ENCODE measurements at places on chromosomes 1 and 21. TPM values are rescaled to one million over a fixed set of nuclear protein-coding genes. Genes with fewer than 3 reads are reported as not detected.
A peak's percentile ranks its signal among the peaks of the same experiment; 100 is the strongest.

DNA sequence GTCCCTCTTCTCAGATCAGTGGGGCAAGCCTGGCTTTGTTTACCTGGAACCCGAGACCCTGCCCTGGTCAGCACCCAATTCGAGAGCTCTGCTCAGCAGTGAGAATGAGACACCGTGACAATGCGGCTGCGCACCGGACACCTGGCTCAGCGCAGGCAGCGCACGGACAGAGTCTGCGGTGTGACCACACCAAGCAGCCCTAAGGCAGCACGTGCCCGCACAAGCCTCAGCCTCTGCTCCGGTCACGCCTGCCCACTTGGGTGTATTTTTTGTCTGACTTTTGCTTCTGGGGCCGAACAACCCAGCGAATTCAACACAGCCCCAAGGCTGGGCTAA lies 4.7 kb downstream of the KRTAP10-8 start:
- DNase-seq: no peak

- DNase-seq: no peak
Observed at GRCh38 chr1:40921522-40921921, 58.0 kb upstream of the CTPS1 start.

DNA sequence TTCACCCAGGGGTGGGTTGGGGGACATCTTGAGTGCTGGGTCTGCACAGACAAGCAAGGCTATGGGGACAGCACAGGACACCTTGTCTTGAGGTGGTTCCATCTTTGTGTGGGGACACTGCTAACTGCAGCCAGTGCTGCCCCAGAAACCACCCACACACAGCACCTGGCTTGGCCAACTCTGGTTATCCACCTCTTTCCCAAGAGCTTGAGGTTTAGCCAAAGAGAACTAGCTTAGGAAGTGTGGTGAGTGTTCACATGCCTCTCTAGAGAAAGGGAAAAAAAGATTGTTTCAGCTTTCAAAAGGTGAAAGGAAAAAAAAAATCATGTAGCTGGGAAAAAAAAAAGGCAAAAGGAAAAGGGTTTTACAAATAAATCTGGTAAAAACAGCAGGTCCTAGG lies 32.4 kb downstream of the BCAR3 start:
- no peak for DNase-seq

GRCh38 chr1:5111581-5111980 lies 457.2 kb downstream of the AJAP1 start:
- no peak for DNase-seq

GRCh38 chr1:56931686-56932085 lies 34.1 kb downstream of the C8B start:
- no peak for DNase-seq

DNA sequence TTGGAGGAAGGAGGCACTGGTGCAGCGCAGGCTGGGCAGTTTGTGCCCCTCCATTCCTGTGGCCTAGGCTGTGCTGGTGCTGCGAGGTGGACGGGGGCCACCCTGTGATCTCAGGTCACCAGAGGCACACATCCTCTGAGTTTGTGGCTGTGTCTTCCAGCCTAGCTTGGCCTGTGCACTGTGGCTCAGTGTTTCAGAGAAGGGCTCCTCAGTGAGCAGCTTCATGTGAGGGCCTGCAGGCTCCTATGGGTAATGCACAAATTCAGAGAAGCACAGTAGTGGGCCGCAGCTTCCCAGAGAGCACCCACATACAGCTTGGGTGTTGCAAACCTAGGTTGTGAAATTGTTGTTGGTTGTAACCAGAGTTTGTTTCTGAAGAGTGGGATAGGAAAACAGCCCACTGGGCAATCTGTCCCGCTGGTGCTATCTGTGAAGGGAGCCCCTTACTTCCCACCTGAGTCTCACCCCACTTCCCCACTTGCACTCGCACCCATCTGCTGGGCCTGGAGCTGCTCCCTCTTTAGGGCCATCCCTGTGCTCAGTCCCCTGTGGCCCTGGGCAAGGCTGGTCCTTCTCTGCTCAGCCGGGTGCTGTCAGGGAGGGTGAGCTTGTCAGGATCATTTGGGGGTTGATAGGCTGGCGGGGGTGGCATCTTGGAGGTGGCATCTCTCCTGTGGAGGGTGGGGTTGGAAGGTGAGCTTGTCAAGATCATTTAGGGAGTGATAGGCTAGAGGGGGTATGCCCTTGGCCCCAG lies 30.2 kb downstream of the SNAP47 start:
- no peak for DNase-seq

DNA sequence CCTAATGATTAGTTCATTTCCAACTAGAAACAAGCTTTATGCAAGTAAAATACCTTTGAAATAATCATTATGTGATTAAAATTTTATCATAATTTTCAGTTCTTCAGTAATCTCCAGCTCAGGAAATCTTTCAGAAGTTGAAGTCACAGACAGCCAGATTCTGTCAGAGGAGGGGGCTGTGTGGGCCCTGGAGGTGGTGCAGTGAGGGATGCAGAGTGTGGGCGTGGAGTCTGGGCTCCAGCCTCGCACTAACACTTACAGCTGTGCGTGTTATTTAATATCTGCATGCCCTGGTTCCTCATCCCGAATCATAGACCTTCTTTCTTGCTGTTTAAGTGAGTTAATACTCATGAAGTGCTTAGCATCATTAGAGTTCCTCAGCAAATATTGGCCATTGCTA lies 23.9 kb downstream of the WDR64 start:
- DNase-seq: no peak

GRCh38 chr1:94799206-94799605 lies 21.0 kb upstream of the SLC44A3 start:
- DNase-seq: no peak

GRCh38 chr1:10484521-10484920 lies 9.8 kb downstream of the PEX14 start:
- no peak for DNase-seq

- DNase-seq: peak; percentile 64
Observed at GRCh38 chr1:235328271-235329138, at the start of gene GGPS1. TSS of gene GGPS1 (plus strand) at chr1:235328570. CDS start at chr1:235335265, 6,695 bp downstream.

GRCh38 chr21:44866780-44867179 lies 6.7 kb downstream of the PTTG1IP start:
- DNase-seq: no peak

GRCh38 chr21:42426424-42426823 lies 22.7 kb downstream of the UBASH3A start:
- no peak for DNase-seq

GRCh38 chr1:111605576-111605975 lies 14.0 kb upstream of the RAP1A start:
- no peak for DNase-seq

- DNase-seq: no peak
Observed at GRCh38 chr1:50060279-50060678, 36.5 kb upstream of the AGBL4 start.

DNA sequence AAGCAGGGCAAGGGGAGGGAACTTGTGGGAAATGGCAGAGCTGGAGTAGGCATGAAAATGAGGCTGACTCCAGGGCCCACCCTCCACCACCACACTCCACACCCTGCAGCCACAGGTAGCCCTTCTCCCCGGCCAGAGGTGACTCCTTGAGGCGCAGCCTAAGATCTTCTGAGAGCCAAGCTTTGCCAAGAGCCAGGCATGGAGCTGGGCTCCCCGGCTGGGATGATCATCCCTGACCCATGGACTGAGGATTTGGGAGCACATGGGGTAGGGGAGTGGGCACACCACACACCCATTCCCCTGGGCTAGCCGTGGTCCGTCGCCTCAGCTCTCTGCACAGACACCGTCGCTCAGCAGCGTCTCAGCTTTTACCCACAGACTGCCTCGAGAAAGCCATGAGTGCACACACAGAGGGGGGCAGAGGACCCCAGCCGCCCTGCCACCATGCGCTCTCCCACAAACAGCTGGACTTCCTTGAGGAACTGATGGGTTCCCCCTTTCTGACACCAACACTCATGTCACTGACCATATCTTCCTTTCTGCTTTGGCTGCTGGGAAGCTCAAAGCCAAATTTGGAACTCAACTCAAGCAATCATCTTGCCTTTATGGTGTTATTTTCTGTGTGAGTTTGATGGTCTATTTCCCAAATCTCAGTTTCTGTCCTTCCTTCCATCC lies 123.6 kb upstream of the RUNX3 start:
- no peak for DNase-seq

DNA sequence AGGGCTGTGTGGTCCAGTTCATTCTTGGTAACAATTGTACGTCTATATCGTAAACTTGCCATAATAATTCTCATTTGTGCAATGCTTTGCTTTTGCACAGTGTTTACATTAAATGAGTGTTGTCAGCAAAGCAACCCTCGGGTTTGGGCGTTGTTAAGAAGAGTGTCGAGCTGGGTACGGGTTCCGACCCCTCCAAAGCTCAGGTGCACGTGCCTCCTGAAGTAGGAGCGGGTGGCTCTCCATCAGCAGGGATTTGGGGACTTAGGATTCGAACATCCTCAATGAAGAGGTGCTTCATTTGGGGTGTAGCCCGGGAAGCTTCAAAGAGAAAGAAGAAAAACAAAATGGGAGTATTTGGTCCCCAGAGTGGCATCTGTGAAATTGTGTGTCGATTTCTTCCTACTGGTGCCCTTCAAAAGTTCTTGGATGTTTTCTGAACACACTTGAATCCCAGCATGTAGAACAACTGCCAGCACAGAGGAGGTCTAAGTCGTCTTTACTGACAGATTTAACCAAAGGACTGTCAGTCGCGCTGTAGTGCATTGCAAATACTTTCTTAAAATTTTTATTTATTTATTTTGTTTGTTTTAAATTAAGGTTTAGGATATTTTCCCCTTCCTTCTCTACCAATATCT lies 1.1 kb downstream of the TRIM58 start:
- no peak for DNase-seq

DNA sequence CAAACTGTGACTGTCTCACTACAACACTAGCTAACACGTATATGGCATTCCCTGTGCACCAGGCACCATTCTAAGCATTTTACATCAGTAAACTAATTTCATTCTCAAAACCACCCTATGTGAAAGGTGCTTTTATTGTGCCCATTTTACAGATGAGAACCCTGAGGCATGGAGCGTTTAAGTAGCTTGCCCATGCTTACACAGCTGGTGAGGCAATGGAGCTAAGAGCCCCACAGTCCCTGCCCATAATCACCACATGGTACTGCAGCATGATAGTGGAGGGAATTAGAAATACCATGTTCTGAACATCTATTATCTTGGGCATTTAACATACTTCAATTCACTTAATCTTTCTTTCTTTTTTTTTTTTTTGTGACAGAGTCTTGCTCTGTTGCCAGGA lies 31.1 kb upstream of the KLHDC8A start:
- no peak for DNase-seq

DNA sequence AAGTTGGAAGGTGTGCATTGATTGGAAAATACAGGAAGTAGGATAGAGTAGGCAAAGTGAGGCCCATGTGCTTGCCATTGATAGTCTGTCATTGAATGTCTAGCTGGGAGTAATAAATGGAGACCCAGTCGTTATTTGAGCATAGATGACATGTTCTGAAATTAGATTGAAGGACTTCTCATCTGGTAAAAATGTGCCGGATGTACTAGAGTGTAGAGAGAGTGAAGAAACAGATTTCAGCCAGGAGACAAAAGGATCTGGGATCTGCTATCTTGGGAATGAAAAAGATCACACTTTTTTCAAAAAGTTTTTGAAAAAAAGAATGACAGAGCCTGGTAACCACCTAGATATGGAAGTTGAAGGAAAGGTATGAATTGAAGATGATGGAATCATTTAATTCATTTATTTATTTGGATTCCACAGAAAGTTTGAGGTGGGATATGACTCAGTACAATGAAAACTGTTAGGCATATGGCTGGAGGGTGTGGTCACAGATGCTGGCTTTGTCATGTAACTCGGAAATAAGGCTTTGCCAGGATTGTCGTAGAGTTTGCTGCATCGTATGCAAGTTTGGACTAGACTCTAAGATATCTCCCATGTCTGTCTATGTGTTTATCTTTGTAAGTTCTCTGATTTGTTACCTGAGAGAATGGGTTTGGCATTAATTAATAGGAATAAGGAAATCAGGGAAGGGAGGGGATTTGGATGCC lies 137.1 kb downstream of the PBX1 start:
- no peak for DNase-seq

DNA sequence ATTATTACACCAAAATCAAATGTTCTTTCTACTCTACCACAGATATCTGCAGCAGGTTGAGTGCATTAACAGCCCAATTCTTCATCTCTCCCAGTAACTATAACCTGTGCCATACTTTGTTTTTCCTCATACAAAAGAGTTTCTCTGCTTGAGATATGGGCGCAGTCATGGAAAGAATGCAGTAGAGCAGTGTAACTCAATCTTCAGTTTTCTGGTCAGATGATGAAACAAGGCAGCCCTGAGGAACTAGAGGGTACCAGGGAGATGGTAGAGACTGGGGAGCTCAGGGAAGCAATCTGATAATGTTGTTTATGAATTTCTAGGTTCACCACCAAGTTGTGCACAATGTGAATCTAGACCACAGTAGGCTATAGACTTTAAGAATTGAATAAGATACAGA lies 39.6 kb downstream of the ASPM start:
- DNase-seq: no peak

DNA sequence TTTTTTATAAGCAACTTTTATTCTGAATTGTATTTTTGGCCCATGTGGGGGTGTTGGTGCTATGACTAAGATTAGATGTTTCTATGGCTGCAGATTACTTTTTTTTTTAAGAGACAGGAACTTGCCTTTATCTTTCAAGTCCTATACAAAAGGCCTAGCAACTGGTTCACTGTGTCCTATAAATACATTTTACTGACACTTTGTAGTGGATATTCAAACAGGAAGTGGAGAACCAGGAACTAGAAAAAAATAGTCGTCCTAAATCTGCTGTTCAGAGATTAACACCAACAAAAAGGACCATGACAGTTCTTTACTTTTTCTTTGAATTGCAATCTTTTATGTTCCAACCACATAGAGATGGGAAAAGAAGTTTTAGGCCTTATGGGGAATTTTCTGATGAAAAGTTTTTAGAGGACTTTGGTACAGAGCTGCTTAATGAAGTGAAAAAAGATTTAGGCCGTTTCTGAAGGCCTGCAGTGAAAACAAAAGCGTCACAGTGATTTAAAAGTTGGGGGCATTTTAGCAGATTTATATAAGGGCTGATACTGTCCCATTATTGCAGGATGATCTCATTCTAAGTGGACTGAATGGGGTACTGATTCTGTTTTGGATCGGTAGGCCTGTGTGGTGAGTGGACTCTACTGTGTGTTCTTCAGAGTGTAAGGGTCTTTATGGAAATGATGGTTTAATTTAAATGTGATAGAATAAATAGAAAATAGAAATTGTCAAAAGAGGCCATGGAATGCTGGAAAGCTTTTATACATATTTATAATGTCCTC lies 136.4 kb upstream of the DEPDC1 start:
- no peak for DNase-seq

MCOLN2 gene
- not detected for total RNA-seq

TMEM269 gene
- total RNA-seq: 0.41 TPM

C1QC gene
- total RNA-seq: 7.3 TPM

SYT2 gene
- 0.41 TPM for total RNA-seq

IRF6 gene
- total RNA-seq: 0.41 TPM

NBPF6 gene
- total RNA-seq: not detected

SMIM1 gene
- not detected for total RNA-seq

SPRR2A gene
- not detected for total RNA-seq
